Astrocyte of the cerebellum (primary cell): ENCODE measurements at places on chromosomes 2 and 18.

GRCh38 chr2:229363185-229363814, 92.2 kb upstream of the PID1 start:
- no peak for DNase-seq

DNA sequence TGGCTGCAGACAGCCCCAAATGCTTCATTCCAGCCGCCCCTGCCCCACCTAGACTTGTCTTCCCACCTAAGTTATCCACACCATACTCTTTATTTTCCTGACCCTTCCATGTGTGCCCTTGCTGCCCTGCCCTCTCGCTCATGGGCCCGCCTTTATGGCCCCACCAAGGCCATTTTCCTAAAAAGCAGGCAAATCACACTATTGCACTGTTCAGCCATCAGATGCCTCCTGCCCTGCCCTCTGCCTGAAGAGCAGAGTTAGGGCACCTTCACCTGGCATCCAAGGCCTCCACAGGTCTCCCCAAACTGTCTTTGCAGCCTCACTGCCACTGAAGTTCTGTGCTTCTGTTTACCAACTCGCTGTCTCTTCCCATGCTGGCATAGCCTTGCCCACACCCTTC, 496.7 kb downstream of the EIPR1 start:
- DNase-seq = no peak

DNA sequence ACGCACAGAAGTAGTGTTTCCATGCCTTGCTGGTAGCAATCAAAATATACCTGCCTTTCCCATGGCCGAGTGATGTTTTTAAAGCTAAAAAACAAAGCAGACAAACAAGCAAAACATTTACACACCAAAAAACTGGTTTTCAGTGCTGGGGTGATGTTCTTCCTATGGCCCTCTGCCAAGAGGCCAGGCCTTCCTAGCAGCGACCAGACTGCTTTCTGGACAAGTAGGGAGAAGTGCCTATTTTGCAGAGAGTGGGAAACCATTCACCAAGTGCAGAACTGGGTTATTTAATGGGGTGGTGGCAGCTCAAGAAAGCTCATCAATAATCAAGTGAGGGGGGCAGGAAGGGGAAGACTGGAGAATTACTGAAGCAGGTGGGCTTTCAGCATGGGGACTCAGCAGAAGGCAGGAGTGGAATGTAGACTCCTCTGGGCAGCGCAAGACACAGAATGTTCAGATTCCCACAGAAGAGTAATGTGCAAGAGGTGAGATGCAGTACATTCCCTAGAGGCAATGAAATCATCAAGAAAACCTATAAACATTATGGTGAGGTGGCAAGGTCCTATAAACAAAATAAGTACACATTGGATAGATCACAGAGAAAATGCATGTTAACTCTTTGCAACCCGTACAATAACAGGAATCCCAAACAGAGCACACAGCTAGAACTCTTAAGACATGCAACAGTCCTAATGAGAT, 44.0 kb downstream of the CPO start:
- no peak for DNase-seq

DNA sequence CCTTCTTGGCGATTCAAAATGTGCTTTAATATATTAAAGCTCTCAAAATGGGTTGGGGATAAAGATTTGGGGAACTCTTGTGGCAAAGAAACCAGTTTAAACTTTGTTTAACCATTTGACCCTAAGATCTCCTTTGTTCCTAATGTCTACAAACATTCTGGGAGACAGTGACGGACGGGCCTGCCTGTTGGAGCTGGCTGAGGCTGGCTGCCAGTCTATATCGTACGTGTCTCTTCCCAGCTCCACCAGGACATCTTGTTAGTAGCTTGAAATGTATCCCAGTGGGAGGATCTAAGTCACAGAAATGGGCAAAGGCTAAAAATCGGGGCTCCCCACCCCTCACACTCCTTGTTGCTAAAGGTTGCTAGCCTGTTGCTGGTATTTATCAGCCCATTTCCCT, 30.7 kb downstream of the ZNF532 start:
- no peak for DNase-seq
